NCI-H2171 treated with DMSO at 0.1 percent for 48 hours (cell line): ENCODE measurements at places on chromosomes 3 and 15.

GRCh38 chr3:43194490-43195114, 88.7 kb upstream of the POMGNT2 start:
- no peak for DNase-seq

- no peak for DNase-seq
Observed at GRCh38 chr3:15499536-15499935, 22.0 kb downstream of the COLQ start.

DNA sequence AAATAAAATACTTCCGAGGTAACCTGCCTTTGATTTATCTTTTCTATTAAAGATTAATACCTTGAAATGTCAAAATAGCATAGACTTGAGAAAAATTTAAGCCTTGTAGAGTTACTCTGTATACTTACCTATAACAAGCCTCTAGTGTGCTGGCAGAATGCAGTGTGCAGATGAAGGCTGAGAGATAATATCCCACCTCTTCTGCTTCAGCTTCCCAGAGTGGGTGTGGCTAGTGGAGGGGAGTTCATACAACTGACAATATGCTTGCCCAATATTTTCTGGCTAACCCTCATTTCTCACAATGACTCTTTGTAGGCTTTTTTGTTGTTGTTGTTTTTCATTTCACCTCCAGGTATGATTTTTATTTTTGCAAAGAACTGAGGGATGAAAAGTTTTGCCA, 15.7 kb upstream of the ZBTB20 start:
- no peak for DNase-seq

DNA sequence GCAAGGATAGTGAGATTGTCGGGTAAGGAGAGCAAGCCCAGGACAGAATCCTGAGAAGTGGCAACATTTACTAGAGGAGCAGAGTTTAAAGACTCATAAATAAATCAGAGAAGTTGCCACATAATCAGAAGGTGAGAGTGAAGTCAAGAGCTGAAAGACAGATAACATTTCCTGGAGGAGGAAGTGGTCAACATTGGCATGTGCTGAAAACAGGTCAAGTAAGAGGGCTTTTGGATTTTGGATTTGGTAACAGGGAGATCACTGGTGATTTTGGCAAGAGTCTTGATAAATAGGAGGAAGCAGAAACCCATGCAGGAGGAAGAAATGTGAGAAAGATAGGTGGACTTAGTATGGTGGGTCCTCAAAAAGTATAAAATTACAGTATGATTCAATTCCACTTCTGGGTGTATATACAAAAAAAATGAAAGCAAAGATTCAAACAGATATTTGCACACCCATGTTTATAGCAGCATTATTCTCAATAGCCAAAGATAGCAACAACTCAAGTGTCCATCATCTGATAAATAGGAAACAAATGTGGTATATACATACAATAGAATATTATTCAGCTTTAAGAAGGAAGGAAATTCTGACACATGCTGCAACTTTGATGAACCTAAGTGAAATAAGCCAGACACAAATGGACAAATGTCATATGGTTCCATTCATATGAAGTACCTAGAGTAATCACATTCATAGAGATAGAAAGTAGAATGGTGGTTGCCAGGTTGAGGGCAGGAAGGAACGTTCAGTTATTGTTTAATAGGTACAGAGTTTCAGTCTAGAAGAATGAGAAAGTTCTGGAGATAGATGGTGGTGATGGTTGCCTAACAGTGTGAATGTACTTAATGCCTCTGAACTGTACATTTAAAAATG, 27.3 kb upstream of the MBNL1 start:
- no peak for DNase-seq

DNA sequence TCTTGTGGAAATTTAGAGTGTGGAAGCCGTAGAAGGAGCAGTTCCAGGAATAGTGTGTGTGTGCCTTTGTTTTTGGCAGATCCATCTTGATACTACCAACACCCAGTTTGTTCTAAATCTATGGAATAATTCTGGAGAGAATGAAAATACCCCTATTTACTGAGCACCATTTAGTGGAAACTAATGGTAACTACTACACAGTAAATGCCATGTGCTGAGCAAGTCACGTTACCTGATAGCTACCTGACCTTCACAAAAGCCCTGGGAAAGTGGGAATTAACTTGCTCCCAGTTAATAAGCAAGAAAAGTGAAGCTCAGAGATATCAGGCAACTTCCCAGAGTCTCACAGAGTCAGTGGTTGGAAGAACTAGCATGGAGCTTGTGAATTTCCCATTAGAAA, 137.7 kb downstream of the ARPP21 start:
- no peak for DNase-seq

DNA sequence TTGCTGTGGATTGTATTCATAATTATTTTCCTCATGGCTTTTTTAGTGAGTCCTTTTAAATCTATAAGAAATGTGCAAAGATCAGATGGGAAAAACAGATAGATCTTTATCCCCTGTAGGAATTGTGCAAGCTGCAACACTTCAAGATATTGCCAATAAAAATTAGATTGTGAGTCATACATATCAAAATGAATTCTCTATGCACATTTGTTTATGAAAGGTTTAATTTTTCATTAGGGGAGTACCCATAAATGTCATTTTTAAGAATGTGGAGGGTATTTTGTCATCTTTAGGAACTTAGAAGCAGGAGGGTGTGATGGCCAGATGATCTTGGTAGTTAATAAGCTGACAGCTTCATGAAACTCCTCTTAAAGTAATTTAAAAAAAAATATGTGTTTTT, 2.9 kb downstream of the PIAS1 start:
- no peak for DNase-seq

GRCh38 chr15:27705056-27705455, 394.1 kb downstream of the OCA2 start:
- no peak for DNase-seq

- no peak for DNase-seq
Observed at GRCh38 chr3:105634708-105635107, 234.1 kb downstream of the CBLB start.

DNA sequence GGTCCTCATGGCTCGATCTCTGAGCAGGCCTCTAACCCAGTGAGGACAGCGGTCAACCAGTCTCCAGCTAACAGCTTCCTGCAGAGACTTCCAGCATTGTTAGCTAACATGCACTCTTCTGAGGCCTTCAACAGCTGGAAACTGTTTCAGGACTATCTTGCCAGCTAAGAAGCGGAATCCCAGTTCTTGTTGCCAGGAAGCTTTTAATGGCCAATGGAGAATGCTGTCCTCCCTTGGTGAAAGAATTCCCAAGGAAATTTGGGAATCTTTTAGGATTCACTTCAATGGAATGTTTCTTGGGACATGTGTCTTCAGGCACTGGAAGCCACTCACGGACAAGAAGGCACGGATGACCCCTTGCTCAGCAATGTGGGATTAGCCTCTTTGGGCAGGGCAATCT, 91.7 kb downstream of the CEMIP start:
- no peak for DNase-seq

DNA sequence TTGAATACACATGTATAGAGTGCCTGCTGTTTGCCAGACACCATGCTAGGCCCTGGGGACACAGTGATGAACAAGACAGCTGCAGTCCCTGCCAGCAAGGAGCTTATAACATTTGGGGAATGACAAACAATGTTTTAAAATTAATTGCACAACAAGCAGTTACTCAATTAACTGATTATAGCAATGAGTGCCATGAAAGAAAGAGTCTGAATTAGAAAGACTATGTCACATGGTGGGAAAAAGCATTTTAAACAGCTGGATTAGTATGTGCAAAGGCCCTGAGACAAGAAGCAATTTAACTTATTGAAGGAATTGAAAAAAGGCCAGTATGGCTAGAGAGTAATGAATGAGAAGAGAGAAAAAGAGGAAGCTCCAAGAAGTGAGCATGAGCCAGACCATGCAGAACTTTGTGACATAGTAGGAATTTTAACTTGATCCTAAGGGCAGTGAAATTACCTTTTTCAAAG, 64.5 kb upstream of the PLXNA1 start:
- DNase-seq, result no peak

- DNase-seq, result no peak
Observed at GRCh38 chr3:88809993-88810392, 297.4 kb upstream of the EPHA3 start.
